Stimulated activated CD8-positive, alpha-beta memory T cell treated with anti-CD3 and anti-CD28 coated beads, Interleukin-7, amount 100 ng/mL, for 24 hours (primary cell): ENCODE measurements at places on chromosomes 6 and 20.

- no peak for DNase-seq
Measured at GRCh38 chr6:110542311-110543024, 66.1 kb upstream of the SLC22A16 start.

DNA sequence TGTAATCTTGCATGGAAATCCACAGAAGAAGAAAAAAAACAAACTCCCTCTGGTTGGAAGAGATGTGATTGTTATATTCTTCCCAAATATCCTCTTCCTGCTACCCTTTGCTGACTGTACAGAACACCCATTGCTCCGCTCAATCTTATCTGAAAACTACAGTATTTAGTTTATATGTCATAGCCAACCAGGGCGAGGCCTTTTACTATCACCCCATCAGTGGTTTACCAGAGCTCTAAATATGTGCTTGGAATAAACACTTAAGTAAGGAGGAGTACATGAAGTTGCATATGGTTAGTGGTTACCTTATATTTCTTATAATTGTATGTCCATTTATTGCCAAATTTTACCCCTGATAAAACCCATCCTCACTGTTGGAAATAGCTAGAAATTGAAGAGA is 12.2 kb downstream of the PRL start:
- DNase-seq, result no peak

- no peak for DNase-seq
Measured at GRCh38 chr6:167136376-167136775, 13.5 kb downstream of the CCR6 start.

GRCh38 chr20:64082820-64083377 is 1.3 kb downstream of the LKAAEAR1 start:
- no peak for DNase-seq

DNA sequence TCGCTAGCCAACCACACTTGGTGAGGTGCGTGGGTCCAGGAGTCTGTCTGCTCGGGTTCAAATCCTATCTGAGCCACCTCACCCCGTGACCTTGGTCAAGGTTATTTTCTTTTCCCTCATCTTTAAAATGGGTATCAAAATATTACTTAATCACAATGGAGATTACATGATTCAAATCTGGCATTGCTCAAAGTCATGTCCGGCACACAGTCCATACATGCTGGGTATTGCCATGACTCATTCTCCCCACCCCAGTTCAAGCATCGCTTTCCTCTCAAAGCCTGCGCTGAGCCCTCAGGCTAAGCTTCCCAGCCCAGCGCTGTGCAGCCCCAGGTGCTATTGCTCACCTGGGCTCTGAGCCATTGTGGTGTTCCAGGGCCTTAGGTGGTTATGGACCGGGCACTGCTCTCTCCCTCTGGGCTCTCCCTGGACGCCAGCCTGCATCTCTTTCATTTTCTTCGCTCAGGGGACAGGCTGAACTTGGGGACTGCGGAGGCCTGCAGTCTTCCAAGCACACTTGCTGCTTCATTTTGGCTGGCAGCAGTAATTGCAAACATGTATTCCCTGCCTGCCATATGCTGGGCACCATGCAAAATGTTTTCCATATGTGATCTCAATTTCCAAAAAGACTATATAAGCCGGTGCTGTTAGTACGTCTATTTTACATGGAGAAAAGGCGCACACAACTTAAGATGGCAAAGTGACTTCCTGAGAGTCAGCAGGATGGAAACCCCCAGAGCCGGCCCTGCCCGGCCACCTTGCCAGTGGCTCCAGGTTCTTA is 27.3 kb downstream of the WRNIP1 start:
- no peak for DNase-seq

DNA sequence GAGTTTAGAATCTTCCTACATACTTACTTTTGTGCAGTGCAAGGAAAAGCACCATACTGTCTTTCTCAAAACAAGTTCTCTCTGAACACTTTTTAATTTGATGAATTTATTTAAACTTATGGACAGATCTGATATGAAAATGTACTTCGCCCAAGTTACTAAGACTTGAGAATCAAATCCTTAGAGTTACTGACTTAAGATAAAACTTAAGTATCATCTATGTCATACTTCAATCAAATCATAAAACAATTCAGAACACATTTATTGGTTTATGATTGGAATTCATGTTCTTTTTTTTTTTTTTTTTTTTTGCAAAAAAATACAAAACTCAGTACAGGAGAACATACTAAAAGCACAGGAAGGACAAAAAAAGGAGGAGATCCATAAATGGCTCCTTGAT is 77.7 kb downstream of the MBOAT1 start:
- no peak for DNase-seq

DNA sequence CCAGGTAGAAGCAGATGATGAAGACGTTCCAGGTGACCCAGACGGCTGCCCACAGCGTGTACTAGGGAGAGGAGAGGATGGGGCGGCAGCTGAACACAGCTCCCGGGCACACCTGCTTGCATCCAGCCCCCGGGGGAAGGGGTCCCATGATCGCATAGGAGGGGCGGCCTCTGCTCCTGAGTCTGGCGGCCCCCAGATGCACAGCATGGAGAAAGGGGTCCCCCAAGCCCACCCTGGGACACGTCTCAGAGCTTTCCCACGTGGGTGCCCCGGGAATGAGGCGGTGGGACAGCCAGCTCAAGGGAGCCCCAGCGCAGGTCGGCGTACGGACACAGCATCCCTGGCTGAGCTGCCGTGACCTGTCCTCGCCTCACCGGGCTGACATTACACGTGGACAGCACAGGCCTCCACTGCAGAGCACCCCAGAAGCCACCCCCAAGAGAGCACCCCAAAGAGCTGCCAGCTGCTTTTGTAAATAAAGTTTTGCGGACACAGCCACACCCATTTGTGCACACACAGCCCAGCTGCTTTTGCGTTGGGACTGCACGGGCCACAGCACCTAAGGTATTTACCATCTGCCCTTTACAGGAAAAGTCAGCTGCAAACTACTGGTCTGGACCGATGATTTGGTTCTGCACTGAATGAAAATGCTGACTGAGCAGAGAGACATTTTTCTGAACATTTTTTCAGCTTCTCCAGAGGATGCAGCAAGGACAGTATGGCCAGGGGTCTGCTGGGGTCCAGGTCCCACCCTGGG is 5.2 kb downstream of the NKAIN4 start:
- no peak for DNase-seq

- no peak for DNase-seq
Measured at GRCh38 chr6:72621291-72622093, at the start of gene KCNQ5. Gene KCNQ5 (plus strand): TSS chr6:72622064.

DNA sequence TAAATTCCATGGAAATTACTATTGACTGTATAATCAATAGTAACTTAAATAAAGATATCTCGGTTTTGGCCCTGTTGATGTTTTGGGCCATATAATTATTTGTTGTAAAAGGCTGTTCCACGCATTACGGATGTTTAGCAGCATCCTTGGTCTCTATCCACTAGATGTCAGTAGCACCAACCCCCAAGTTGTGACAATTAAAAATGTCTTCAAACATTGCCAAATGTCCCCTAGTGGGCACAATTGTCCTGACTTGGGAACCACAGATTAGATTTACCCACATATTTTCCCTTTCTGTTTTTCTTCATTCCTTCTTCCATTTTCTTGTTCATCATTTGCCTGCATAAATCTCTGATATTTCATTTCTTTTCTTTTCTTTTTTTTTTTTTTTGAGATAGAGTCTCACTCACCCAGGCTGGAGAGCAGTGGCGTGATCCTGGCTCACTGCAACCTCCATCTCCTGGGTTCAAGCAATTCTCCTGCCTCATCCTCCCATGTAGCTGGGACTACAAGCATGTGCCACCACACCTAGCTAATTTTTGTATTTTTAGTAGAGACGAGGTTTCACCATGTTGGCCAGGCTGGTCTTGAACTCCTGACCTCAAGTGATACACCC is 13.6 kb upstream of the WFDC8 start:
- no peak for DNase-seq

- DNase-seq, result no peak
Measured at GRCh38 chr20:15817351-15817750, 755.9 kb downstream of the KIF16B start.
